ENCODE measurements at places on chromosomes 12 and 14. TPM values are rescaled to one million over a fixed set of nuclear protein-coding genes. Genes with fewer than 3 reads are reported as not detected.

The TTC9 gene
- 1.8 TPM for total RNA-seq

The TDP1 gene
- 10.9 TPM for total RNA-seq

The GPD1 gene
- total RNA-seq: 0.20 TPM

The TNS2 gene
- total RNA-seq: 61.1 TPM

The DAO gene
- not detected for total RNA-seq

The PAH gene
- total RNA-seq: not detected

The HCAR2 gene
- not detected for total RNA-seq

The SYNE3 gene
- total RNA-seq: 10.2 TPM

The TAS2R30 gene
- 7.5 TPM for total RNA-seq

The ZNF891 gene
- total RNA-seq: 1.2 TPM

The FOXM1 gene
- 3.5 TPM for total RNA-seq

The ATF1 gene
- total RNA-seq: 24.8 TPM

The FGD4 gene
- 28.5 TPM for total RNA-seq

The MYO1H gene
- total RNA-seq: not detected

The ZNF268 gene
- 30.5 TPM for total RNA-seq

The IL26 gene
- total RNA-seq: 2.0 TPM

The KDM2B gene
- total RNA-seq: 34.4 TPM

The KCNC2 gene
- total RNA-seq: not detected

The MYF5 gene
- total RNA-seq: not detected

The CCDC197 gene
- not detected for total RNA-seq

The RNU4-1 gene
- not detected for total RNA-seq

The CLEC4D gene
- total RNA-seq: not detected

The FOS gene
- total RNA-seq: 43.9 TPM

The FOXA1 gene
- not detected for total RNA-seq

The KRT6C gene
- not detected for total RNA-seq

The BCL2L14 gene
- not detected for total RNA-seq

The ACVRL1 gene
- total RNA-seq: 31.9 TPM

The SERPINA10 gene
- total RNA-seq: not detected

The KRT3 gene
- not detected for total RNA-seq

The SERPINA12 gene
- not detected for total RNA-seq

The RIMBP2 gene
- not detected for total RNA-seq

The SPSB2 gene
- 6.3 TPM for total RNA-seq

The KLRC4 gene
- not detected for total RNA-seq

The DCN gene
- 72.0 TPM for total RNA-seq

The C12orf42 gene
- not detected for total RNA-seq

Measured in smooth muscle cell of the pulmonary artery (primary cell).